ENCODE measurements at places on chromosomes 5 and 9.
A peak's percentile ranks its signal among the peaks of the same experiment; 100 is the strongest.

- DNase-seq: no peak
Observed at GRCh38 chr5:137098238-137098637, 400.9 kb downstream of the SPOCK1 start.

DNA sequence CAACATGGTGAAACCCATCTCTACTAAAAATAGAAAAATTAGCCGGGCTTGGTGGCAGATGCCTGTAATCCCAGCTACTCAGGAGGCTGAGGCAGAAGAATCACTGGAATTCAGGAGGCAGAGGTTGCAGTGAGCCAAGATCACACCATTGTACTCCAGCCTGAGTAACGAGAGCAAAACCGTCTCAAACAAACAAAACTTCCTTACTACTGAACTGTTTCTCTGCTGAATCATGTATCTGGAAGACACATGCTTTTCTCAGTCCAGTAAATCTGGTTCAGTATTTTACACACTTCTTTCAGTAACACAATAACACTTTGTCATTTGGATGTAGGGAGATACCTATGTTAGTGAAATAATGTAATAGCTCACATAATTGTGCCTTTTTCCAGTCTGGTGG is 7.9 kb downstream of the TRMT10B start:
- no peak for DNase-seq

DNA sequence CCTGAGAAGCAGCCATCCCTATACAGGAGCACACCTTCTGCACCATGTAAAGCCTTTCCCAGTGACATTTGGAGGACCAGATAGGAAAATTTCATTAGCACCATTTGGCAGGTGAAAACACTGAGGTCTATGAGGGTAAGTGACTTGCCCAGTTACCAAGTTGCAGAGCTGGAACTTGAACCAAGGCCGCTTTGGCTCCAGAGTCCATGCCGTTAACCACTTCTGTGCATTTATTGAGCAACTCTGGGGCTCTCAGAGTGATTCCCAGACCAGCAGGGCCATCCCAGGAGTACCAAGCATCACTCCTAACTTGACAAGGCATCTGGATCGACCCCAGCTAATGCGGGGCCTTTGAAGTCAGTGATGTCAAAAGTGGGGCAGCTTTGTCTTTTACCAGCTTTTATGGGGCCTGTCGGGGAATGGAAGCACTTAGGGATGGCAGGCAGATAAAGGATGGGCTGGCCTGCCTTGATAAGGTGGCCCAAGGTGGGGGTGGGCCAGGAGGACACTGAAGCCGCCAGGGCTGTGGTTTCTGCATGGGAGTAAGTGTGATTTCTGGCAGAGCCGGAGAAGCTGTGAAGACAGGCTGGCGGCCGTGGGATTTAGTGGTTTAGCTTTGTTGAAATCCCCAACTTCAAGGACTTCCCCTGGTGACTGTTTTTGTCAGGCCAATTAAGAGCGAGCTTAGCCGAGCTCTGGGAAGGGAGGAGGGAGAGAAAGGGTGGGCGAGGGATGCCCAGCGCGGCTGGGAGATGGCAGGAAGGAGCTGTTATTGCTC is 127.3 kb downstream of the MACROH2A1 start:
- DNase-seq: peak; percentile 27

GRCh38 chr5:152097128-152097527 is 172.5 kb upstream of the GLRA1 start:
- no peak for DNase-seq

DNA sequence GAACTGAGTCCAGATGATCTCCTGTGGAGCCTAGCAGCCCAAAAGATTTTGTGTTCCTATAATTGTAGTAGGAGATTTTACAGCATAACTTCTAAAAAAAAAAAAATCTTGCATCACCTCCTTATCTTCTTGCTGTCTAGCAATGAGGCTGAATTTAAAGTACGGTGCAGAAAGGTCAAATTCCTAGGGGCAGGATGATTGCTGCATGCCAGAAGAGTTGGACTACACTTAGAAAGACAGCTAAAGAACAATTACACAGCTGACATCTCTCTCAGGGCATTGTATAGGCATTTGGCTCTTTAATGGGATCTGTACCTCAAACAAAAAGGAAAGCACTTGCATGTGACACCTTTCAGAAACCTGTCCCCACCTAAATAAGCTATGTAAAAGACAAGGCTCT is 443.2 kb downstream of the HCN1 start:
- no peak for DNase-seq

- DNase-seq: no peak
Observed at GRCh38 chr5:34008802-34009201, 952 bp upstream of the AMACR start.

DNA sequence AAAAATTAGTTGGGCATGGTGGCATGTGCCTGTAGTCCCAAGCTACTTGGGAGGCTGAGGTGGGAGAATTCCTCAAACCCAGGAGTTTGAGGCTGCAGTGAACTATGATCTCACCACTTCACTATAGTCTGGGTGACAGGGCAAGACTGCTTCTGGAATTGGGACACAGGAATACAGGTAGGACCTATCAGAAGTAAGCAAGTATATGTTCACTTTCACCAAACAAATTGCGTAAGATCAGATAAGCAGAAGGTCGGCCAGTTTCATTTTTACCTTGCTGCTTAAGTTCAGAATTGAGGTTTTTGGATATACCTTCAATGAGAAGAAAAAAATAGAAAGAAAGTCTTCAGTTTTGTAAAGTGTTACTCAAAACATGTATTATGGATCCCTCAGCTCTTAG is 171.7 kb downstream of the MAT2B start:
- no peak for DNase-seq

GRCh38 chr5:53032188-53032587 is 43.0 kb downstream of the ITGA2 start:
- no peak for DNase-seq

GRCh38 chr9:23820451-23821374 is 5.3 kb downstream of the ELAVL2 start:
- no peak for DNase-seq

DNA sequence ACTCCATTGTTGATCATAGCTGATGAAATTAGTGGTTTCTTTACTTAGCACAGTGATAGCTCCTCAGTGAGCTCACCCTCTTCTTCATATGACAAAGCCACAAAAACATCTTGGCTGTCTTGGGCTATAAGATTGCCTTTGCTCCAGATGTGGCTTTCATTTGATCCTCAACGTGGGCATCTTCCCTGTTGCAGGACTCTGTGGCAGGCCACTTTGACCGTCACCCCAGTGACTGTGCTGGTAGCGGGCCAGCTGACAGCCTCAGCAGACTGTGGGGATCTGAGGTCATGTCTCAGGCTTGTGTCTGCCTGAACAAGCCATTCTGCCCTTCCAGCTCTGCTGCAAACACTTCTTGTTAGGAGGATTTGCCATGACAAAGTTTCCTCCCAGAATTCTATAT is 422.2 kb downstream of the NR2F1-AS1 start:
- no peak for DNase-seq

DNA sequence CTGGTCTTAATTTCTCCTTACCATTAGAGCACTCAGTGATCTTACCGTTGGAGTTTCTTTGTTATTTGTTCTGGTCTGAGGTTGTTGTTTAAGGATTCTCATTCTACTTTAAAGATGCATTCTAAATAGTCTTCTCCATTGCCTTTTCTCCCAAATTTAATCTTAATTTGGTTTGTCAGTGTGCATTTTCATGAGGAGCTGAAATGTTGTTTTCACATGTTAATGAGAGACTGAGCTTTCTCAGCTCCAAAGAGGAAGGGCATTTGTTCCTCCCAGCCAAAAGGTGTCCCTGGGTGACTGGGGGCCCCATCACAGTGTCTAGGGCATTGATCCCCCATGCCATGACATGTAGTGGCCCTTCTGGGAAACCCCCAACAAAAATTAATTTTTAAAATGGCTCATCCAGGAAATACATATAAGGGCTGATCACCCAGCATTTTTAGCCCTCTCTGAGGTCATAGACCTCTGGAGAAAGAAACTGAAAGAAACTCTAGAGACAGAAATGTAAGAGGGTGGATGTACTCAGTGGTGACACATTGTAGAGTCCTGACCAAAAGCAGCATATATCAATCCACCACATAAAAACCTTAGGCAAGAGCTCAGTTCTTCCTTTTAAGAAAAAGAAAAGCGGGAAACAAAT is 240.4 kb upstream of the RAI14 start:
- DNase-seq: no peak

- no peak for DNase-seq
Observed at GRCh38 chr9:87420884-87421283, 76.8 kb upstream of the DAPK1 start.

- DNase-seq: no peak
Observed at GRCh38 chr9:121826711-121827110, 175.3 kb downstream of the DAB2IP start.

DNA sequence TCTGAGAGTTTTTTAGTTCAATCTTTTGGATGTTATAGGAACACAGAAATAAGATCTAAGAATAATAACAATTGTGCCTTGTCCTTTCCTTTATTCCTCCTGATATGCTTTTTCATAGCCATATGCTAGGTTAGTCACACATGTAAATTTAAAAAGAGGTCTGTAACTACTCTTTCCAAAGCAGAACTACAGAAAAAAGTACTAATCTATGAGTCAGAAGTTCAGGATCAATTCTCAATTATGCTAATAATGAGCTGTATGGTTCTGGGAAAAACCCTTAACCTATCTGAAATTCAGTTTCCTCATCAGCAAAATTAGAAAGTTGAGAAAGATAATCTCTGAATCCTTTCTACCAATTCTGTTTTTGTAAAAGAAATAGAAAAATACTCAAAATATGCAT is 44.4 kb downstream of the ANKRD31 start:
- DNase-seq: no peak

GRCh38 chr5:171606414-171607024 is 179.1 kb upstream of the SMIM23 start:
- no peak for DNase-seq

DNA sequence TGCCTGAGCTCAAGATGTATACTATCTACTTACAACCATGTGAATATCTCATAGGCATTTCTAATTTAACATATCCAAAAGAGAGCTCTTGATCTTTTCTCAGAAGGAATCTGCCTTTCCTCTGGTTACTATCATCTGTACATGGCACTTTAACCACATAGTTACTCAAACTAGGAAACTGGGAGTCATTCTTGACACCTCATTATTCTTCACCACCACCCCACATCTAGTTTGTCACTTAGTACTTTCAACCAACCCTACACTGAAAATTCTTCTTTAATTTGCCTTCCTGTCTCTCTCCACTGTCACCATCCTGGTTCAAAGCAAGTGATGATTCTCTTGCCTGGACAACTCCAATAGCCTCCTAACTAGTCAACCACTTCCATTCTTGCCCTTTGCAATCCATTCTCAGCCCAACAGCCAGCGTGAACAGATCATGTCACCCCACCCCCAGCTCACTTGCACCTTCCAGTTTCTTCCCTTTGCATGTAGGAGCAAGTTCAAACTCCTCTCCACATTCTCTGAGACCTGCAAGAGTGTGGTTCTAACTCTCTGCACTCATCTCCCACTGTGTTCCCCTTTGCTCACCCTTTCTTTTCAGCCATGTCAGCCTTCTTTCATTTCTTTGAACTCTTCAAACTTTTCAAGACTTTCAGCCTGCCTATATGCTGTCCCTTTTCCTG is 17.3 kb upstream of the SMAD5 start:
- no peak for DNase-seq
